ENCODE measurements at places on chromosomes 2 and 18.

GRCh38 chr2:42756966-42757513, 6.9 kb downstream of the OXER1 start:
- DNase-seq = no peak

- no peak for DNase-seq
Observed at GRCh38 chr2:150572961-150573395, 85.5 kb upstream of the RND3 start.

DNA sequence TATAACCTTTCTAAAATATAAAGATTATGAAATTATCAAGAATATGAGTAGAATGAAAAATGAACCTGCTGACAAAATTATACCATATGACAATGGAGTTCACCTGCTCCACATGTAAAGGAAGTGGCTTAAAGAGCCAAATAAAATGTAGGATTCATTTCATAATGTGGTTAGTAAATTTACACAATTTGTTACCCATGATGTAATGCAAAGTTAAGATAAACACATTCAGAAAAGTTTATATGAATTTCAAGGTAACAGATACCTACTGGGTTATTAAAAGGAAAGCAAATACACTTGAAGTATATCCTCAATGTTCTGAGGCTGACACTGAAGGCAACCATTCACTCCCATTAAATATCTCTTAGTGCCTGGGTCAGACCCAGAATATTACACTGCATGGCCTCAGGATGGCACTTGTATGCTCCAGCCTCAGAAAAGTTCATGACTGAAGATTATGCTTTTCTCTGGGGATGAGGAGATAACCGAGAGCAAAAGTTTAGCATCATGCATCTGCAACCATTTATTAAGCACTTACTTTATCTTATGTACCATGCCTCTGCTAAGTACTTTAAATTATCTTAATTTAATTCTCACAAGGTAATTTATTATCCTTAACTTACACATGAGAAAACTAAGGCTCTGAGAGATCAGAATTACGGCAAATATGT, 6.2 kb downstream of the STRN start:
- no peak for DNase-seq

DNA sequence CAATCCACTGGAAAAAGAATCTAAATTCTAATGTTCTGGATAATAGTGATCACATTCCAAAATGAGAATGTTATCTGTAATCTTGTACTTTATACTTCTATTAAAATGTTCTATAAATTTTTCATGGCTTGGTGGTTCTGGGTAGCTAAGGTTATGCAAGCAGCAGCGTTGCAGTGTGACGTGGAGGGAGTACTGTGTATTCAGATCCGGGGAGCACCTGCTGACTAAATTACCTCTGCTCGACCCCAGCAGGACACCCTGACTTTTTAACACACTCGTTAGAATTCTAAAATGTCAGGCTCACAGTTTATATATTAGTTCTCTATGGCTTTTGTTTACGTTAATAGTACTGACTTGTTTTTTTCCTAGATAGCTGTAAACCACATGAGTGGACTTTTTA, 13.0 kb downstream of the ATIC start:
- no peak for DNase-seq

DNA sequence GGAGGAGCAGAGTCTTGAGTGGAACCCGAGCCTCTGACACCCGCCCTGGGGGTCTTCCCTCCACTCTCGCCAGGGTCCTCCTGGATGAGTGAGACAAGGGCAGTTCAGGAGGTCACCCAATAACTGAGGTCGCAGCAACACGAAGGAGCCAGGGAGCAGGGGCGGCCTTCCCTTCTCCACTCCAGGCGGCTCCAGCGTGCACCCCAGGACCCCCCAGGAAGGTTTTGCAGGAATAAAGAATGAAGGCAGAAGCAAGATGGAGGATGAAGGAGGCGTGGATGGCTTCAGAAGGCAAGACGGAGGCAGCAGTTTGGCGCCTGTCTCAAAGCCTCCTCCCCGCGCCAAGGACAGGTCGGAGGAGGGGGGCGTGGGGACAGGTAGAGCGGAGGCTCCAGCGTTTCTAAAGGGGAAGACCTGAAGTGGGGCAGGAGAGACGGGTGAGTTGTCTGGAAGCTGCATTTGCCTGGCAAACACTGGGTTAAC, 579 bp upstream of the ITM2C start:
- DNase-seq = no peak

- no peak for DNase-seq
Observed at GRCh38 chr2:215937190-215937589, 76.2 kb downstream of the MREG start.

GRCh38 chr2:96638144-96639121, at the start of gene KANSL3:
Gene KANSL3 (minus strand): TSS chr2:96638312. CDS start chr2:96637135, 1,177 bp downstream.
- peak; percentile 86 for DNase-seq

GRCh38 chr2:32745191-32745590, 117.3 kb downstream of the TTC27 start:
- DNase-seq = no peak

- no peak for DNase-seq
Observed at GRCh38 chr2:234964631-234965461, 13.0 kb downstream of the SH3BP4 start.

DNA sequence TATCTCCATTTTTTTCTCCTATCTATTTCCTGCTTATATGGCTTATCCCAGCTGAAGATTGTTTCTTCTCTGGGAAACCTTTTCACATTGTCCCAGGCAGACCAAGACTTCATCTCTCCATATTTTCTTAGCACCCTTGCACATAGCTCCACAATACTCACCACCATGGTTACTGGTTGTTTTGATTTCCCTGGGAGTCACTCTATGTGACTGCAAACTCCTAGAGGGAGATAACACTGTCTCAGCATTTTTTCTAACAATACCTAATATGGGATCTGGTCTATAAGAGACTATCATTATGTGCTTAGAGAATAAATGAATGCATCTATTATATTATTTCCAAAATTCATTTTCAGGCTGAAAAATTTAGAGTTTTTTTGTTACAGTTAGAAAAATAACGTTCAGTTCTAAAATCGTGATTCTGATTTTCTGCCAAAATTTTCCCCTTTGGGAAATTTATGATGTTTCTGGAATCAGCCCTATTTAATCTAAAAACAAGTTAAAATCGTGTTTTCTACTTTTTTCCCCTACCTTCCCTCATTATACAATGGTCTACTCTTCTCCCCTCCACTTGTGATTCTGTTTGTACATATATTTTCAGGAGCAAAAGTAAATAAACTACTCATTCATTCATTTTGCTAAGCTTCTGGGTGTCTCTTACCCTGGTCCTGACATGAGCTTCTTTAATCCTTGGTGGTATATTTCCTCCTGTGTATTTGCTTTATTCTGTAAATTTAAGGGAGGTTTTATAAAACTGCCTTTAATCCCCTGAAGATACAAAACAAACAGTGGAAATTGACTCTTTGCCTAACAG, 95.4 kb downstream of the HNMT start:
- DNase-seq = no peak

DNA sequence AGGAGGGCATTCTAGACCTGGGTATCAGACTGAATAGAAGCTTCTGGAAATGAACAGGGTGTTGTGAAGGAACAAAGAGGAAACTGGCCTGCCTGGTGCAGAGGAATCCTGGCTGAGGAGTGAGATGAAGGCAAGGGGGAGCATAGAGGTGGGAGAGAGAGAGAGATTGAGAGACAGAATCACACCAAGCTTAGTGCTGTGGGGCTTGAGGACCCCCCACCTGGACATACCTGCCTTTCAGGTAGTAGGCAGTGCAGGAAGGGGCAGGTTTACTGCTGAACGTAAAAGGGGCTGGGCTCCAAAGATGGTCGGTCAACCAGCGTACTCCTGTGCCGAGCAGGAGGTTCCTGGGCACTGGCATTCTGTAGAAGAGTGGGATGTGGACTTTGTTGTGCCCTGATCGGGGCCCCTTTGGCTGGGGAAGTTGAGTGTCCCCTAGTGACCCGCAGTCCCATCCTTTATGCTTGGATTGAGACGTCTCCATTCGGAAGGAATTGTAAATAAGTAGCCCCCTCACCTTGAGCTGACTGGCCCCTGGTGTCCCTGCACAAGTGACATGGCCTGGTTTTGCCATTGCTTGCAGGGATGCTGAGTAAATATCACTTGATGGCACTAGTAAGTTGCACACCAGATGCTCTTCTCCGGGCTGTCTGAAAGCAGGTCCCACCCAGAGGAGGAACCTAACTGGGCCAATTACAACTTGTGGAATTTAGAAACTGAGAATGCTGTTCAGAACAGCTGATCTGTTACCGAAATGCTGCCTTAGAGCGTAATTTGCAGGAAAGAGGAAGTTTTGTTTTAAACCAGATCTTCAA, 1.4 kb downstream of the UBE2F start:
- DNase-seq = peak; percentile 36

GRCh38 chr2:11758647-11759046, 12.2 kb downstream of the LPIN1 start:
- DNase-seq = no peak

DNA sequence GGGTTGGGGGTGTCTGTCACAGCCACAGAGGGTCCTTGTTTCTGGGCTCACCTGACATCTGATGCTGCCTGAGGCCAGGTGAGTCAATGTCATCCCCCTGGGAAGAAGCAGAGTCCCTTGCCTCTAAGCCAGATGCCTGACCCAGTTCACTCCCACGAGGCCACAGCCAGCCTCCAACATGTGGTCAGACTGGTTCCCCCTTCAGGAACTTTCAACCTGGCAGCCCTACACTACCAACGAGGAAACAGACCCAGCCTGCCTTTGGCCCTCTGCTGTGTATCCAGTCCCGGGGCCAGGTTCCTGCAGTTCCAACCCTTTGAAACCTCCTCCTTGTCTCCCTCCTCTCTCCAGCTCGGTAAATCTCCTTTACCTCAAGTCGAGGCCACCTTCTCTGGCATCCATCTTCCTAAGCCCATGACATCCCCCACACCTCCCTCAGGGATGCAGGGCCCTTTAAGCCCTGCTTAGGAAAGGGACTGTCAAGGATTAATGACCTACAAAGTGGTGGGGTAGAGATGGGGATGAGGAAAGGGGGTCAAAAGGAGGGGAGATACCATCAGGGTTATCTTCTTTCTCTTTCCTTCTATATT, 49.2 kb upstream of the SMAD2 start:
- DNase-seq = no peak

GRCh38 chr18:76446321-76447257, 48.5 kb downstream of the ZNF516 start:
- DNase-seq = no peak

- no peak for DNase-seq
Observed at GRCh38 chr2:105697781-105698449, 46.8 kb upstream of the NCK2 start.

- no peak for DNase-seq
Observed at GRCh38 chr2:239026711-239027361, 179.0 kb downstream of the TWIST2 start.

DNA sequence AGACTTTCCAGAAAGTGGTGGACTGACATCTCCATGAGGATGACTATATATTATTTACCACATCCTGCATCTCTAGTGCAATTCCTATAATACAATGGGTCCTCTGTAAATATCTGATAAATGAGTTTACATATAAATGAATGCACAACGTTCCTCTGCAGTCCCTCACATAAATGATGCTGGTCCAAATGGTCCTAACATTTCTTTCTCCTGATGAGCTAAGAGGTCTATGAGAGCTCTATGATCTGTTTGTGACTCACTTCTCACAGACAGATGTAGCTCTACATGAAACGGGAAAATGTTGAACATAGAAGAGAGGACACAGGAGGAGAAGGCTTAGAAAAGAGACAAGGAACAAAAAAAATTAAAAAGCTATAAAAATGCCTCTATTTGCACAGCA, 201.2 kb upstream of the PIK3C3 start:
- DNase-seq = no peak

- DNase-seq = no peak
Observed at GRCh38 chr18:46621111-46621766, 35.8 kb downstream of the LOXHD1 start.

DNA sequence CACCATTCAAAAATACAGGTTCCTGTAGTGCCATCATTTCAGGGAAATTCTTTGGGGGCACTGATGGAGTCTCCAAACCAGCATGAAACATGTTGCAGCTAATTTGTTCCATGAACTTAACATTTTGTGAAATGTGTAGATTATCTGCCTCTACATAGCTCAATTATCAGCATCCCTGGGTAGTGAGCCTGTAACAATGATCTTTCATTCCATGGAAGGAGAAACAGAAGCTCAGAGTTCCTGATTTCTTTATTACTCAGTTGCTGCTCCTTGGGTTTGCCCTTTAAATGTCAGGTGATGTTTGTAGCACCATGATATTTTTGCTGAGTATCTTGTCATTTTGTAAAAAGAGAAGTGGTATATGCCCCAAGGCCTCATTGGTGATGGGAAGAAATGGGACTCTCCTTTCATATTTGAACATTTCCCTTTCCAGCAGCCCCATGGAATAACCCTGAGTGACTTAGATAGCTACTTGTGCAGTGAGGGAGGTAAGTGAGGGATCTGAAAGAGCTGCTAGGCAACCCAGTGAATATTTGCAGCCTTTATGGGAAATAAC, 146.9 kb downstream of the CERS6 start:
- no peak for DNase-seq

GRCh38 chr2:218983263-218983933, 1.6 kb downstream of the FEV start:
- DNase-seq = no peak

GRCh38 chr18:59096098-59096789, 43.4 kb upstream of the SEC11C start:
- no peak for DNase-seq

- no peak for DNase-seq
Observed at GRCh38 chr2:233430081-233430480, 75.8 kb downstream of the DGKD start.

DNA sequence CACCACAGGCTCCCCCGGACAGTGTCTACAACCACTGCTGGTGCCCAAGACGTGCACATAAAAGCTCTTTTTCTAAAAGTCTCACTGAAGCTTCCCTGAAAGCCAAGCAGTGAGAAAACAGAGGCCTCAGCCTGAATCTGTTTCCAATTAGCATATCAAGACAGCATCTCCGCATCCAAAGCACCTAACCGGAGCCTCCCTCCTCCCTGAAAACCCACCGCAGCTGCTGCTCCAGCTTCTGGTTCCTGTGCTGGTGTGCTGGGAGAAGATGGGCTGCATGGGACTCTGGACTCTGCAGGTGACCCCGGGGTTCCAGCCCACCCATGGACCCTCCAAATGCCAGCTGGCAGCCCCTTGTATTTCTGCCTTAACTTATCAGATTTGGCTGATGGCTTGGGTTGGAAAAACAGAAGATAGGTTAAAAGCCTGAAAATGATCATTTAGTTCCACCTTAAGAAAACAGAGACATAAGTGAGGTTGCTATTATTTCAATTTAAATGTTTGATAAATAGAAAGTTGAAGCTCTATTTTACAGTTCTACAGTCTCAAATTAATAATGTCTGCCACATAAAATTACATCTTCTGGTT, 103.3 kb downstream of the TMEM18 start:
- DNase-seq = no peak
